AG10803 (cell line): ENCODE measurements at places on chromosomes 11 and 22.
A peak's percentile ranks its signal among the peaks of the same experiment; 100 is the strongest.

DNA sequence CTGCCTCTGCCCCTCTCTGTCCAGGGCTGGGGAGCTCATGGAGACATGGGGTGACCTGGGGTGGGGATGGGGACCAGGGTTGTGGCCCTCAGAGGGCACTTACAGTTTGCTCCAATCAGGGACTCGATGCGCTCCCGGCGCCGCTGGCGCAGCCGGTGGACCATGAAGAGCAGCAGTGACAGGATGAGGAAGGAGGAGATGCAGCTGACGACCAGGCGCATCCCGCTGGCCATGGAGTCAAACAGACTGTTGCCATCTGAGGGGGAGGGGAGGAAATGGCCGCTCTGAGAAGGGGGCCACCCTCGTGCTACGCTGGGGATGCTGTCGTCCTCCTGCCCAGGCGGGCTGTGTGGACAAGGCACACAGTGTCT, 80.5 kb downstream of the DGCR2 start:
- DNase-seq = no peak

DNA sequence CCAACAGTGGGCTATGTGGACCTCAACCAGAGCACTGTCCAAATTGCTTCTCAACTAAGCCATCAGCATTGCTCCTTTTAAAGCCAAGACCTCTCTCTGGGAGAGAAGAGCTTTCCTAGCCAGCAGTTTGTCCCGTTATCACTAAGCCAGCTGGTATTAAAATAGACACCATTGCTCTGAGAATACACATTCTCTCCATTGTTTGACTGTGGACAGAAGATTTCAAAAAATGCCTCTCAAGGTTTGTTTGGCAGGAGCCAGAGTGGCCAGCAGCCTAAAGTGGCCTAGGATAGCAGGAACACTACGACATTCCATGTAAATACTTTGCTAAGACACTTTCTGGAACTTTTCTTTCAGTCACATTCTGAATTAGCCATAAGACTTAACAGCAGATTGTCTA, 41.3 kb downstream of the EIF4ENIF1 start:
- DNase-seq = peak; percentile 17

DNA sequence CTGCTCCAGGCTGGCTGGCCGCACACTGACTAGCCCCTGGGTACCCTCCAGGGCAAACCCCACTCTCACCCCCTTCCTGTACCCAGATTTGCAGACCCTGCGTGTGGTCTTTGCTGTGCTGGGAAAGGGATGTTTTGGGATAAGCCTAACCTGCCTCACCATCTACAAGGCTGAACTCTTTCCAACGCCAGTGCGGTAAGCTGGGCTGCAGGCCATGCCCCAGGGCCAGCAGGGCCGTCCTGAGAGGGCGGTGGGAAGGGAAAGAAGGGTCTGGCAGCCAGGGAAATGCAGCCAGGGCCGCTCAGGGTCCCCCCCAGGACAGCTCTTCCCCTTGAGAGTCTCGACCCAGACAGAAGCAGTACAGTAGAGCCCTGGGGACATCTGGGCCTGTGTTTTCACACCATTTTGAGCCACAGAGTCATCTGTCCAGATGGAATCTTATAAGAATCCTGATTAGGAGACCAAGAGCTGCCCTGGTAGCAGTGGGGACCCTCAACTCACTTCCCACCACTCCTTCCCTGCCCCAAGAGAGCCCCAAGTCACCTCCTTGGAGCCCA, 22.4 kb upstream of the SLC22A12 start:
- no peak for DNase-seq

DNA sequence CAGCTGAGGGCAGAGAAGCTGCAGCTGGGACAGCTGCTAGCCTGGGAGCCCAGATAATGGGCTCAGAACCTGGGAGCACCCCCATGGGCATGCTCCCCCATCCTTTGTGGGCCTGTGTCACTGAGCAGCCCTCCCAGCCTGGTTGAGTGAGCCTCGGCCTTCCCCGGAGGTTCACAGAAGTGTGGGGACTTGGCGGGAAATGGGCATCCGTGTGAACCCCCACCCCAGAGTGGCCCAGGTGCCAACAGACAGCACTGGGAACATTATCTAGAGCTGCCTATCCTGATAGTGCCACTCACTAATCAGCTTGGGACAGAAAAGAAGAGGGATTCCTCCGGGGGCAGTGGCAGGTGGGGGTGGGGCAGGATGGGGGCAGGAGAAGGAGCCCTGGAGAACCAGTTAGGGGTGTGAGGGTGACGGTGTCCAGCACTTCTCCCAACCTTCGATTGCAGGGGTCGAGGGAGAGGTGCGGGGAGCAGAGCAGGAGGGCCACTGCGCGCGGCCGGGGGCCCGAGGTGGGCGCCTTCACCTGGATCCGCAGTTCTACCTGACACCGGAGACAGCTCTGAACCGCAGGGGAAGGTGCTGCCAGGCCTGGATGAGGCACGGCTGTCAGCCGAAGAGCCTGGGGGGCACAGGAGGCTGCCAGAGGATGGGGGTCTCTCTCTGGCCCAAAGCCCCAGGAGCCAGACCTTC, 33.1 kb downstream of the FLRT1 start:
- no peak for DNase-seq

- DNase-seq = no peak
Observed at GRCh38 chr11:11163236-11163635, 189.8 kb downstream of the CSNK2A3 start.

- DNase-seq = peak; percentile 56
Observed at GRCh38 chr11:35623621-35624168, 5.4 kb downstream of the FJX1 start.

- DNase-seq = no peak
Observed at GRCh38 chr22:32232191-32232830, 22.8 kb downstream of the SLC5A4 start.

GRCh38 chr11:30855383-30856006, 269.3 kb upstream of the MPPED2 start:
- peak; percentile 25 for DNase-seq

GRCh38 chr22:29797351-29797750, 30.2 kb downstream of the UQCR10 start:
- DNase-seq = no peak

GRCh38 chr11:92411431-92411830, 186.8 kb downstream of the FAT3 start:
- DNase-seq = no peak

- DNase-seq = no peak
Observed at GRCh38 chr11:2139621-2140337, 590 bp upstream of the IGF2 start.

- peak; percentile 12 for DNase-seq
Observed at GRCh38 chr11:33615751-33616150, 84.9 kb downstream of the C11orf91 start.

GRCh38 chr11:2662024-2662312, 37.8 kb downstream of the KCNQ1OT1 start:
- no peak for DNase-seq

- DNase-seq = no peak
Observed at GRCh38 chr11:95024958-95025357, at the start of gene KDM4E. Gene KDM4E, plus strand, starts transcription at chr11:95025258. Its CDS starts 300 bp downstream, at chr11:95025558.
